ENCODE measurements at places on chromosomes 7 and 10.

GRCh38 chr7:25886387-25887240, 265.4 kb upstream of the NFE2L3 start:
- no peak for DNase-seq

DNA sequence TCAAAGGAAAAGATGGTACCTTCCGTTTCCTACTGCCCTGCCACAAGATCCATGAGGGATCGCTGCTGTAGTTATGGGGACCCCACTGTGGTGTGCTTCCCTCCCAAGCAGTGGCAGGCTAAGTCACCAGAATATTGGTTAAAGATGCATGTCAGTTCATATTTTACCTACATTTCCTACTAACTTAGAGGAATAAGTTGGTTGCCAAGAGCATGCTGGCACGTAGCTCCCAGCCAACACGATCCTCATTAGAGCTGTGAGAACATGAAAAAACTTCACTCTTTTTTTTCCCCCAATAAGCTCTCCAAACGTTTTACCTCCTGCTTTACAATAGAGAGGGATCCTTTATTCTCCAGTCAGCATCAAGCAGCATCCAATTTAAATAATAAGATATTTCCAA, 203.7 kb downstream of the TRIL start:
- no peak for DNase-seq

GRCh38 chr7:22694597-22695207, 32.3 kb upstream of the IL6 start:
- DNase-seq: no peak

GRCh38 chr7:6480323-6480660, 32.5 kb upstream of the DAGLB start:
- no peak for DNase-seq

DNA sequence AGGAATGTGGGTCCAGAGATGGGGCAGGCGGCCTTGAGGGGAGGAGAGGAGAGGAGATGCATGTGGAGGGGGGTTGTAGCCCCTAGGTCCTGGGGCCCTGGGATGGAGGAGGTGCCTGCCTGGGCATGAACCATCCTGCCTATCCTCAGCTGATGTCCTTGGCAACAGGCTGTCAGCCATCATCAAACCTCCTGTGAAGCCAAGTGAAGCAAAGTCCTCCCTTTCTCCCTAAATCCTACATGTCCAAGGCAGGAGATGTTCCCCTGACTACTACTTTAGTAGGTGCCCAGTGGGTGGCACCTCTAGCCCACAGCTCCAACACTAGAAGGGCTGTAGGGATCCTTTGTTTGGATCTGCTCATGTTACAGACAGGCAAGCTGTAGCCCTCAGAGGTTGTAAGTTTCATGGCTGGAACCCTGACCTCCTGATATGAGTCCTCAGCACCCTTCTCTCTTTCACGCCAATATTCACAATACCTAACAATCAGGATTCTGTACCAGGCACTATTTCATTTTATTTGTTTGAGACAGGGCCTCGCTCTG, 66.6 kb upstream of the SYPL1 start:
- no peak for DNase-seq

DNA sequence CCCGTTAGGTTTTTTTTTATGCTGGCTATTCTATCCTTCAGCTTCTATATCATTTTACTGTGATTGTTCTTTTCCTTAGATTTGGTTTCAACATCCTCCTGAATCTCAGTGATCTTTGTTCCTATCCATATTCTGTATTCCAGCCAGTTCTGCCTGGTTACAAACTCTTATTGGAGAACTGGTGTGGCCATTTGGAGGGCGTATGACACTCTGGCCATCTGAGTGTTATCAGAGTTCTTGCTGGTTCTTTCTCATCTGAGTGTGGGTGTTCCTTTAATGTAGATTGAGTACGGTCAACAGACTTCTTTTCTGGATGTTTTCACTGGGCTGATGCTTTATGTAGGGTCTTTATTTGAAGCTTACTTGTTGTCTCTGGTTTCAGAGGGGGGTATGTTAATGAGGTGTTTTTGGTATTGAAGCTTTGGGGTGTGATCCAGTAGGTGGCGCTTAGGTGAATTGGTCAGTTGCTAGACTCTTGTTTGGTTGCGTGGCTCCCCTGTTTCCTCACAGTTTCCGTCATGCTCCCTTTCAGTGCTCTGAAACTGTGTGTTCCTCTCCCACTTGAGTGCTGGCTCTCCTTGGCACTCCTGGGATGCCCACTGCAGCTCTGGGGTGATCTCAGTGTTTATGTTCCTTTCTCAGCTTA, 80.7 kb downstream of the FANK1 start:
- DNase-seq: no peak

Measured in AG09319 (cell line).